Testis (tissue), 5 donors: ENCODE measurements at places on chromosomes 4 and X.

GRCh38 chr4:184824776-184825084 is 1.0 kb downstream of the ACSL1 start:
- no peak for DNase-seq

- no peak for DNase-seq
These were observed 291.9 kb upstream of the TENM3 start for GRCh38 chr4:181951265-181951664.

- no peak for DNase-seq
These were observed 8.8 kb downstream of the FAM53A start for GRCh38 chr4:1675136-1675801.

- DNase-seq: peak; percentile 64
These were observed 75.0 kb downstream of the PTTG2 start for GRCh38 chr4:38034986-38035882.
